ENCODE measurements at places on chromosomes 5 and 9.

DNA sequence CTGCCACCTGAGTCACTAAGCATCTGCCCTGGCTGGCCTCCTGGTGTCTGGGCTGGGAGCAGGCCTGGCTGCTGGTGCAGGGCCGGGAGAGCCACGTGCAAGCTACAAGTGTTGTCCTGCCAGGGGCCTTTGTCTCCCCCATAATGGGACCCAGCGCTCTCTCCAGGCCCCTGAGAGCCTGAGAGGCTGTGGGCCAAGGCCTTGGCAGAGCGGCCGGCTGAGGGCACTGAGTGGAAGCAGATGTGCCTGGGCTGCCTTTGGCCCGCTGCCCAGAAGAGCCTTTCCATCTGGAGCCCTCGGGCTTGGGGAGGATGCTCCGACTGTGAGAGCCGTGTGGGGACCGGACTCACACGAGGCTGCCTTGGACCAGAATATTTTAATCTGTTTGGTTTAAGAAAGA is 185.5 kb downstream of the RGS3 start:
- peak; percentile 62 for DNase-seq

DNA sequence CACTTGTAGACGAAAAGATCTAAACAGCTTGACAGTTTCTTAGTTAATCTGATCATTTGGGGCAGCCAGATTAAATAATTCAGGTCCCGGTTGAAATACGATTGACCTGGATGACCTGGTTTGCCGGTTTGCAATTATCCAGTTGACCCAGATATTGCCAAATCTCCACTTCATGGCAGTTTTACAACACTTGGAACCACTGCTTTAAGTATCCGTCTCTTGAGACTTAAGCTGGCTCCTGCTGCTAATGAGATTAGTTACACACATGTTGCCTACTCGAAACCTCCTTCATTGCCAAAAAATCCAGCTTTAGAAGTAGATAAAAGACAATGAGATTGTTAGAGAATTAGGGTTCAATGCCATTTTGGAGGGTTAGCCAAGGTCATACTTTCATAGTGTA is 136.2 kb upstream of the HAPLN1 start:
- DNase-seq, result no peak

GRCh38 chr5:111507276-111507675 is 5.1 kb downstream of the STARD4 start:
- no peak for DNase-seq

GRCh38 chr5:68534131-68534940 is 318.8 kb downstream of the PIK3R1 start:
- DNase-seq, result peak; percentile 28

GRCh38 chr5:91224969-91225368 is 158.1 kb downstream of the ARRDC3 start:
- DNase-seq, result no peak

DNA sequence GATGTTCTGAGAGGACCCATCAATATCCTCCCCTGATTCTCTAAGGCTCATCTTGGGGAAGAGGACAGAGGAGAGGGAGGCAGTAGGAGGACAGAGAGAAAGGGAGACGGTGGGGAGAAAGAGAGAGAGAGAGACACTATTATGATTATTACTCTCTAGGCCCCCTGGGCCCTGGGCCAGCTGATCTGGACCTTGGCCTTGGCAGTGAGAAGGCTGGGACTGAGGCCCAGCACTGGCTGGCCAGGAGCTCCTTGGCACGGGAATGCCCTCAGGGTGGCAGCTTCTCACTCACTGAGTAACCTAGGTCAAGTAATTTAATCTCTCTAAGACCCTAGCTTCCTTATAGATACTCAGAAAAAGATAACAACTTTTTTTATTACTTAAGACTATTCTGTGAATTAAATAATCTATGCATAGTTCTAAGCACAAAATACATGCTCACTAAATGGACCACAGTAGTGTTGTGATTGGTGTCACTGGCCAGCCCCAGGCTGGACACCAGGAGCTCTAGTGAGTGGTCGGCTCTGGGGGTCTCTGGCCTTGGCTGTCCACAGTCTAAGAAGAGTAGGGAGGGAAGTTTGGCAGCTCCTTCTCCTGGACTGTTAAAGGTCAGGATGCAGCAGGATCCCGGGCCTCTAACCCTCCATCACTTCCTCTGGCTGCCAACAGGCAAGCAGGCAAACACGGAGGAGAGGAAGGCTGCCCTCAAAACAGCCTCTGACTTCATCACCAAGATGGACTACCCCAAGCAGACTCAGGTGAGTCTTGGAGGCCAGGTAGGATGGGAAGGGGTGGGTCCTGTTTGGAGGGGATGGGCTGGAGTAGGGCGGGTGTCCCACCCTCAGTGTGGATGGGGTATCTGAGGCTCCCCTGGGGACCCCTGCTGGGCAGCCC is 50.0 kb downstream of the GSN start:
- no peak for DNase-seq

DNA sequence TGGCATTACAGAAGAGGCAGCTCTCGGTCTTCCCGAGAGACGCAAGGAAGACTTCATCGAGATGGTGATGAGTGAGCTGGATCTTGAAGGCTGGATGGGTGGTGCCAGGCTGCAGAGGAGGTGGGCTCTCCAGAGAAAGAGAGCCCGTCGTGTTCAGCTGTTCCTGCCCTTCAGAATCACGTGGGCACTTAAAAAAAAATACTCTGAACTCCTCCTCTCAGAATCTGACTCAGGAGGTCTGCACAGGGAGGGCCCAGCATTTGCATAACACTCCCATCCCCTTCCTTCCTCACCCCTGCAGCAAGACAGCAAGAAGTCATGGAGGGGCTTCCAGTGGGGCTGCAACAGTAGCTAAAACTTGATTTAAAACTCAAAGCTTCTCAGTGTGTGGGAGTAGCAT is 203.0 kb downstream of the ATPSCKMT start:
- no peak for DNase-seq

DNA sequence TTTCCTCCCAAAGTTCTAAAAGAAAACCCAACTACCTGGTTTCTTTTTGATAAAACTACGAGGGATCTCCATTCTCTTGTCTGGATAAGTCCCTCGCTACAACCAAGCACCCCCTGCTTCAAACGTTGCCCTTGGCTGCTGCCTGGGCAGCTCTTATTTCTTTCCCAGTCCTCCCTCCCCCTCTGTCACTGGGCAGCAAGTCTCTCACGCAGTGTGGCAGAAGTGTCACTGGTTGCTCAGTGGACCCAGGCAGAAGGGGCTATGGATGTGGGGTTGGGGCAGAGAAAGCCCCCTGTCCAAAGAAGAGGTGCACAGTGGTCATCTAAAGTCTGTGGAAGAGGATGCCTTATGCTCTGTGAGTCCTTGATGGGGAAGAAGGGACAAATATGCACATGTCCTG is 7.2 kb upstream of the SMIM32 start:
- no peak for DNase-seq

DNA sequence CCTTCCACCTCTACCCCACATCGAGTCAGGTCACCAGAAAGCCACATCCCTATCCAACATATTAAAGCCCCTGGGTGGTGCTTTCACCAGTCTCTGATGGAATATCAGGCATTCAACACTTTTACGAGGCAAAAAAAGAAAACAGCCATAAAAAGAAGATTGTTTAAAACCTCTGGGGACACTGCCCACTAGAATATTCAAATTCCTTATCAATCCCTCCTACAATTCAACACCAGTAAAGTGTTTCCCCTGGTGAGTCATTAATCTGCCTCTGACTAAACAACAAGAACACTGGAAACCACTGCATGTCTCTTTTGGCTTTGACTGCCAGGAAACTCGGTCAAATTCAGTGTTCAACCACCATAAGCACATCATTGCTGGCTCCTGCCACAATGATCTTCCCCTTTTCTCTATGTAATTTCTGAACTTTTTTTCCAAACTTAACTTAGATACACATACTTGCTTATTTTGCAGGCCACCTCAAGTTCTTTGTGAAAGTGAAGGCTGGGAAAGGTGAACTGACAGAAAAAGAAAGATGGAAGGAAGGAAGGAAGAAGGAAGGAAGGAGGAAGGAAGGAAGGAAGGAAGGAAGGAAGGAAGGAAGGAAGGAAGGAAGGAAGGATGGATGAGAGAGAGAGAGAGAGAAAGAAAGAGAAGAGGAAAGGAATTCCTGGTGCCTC is 105.3 kb downstream of the PAX5 start:
- DNase-seq, result peak; percentile 67

DNA sequence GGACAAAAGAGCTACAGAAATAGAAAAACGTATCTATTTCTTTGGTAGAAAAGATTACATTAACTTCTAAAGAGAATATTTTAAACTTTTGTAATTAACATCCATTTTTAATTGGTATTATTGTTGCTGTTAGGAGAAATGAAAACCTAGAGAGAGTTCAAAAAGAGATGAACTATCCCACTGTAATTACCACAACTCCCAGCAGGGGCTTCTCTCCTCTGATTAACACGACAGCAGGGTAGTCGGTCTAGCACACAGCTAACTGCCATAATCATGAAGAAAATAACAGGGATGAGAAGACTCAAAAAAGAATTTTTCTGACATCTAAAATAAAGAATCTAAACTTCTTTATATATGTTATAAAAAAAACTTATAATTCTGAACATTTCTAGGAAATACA is 86.2 kb upstream of the CDH9 start:
- DNase-seq, result peak; percentile 31

GRCh38 chr9:131879181-131879910 is 139.5 kb upstream of the RAPGEF1 start:
- DNase-seq, result no peak

DNA sequence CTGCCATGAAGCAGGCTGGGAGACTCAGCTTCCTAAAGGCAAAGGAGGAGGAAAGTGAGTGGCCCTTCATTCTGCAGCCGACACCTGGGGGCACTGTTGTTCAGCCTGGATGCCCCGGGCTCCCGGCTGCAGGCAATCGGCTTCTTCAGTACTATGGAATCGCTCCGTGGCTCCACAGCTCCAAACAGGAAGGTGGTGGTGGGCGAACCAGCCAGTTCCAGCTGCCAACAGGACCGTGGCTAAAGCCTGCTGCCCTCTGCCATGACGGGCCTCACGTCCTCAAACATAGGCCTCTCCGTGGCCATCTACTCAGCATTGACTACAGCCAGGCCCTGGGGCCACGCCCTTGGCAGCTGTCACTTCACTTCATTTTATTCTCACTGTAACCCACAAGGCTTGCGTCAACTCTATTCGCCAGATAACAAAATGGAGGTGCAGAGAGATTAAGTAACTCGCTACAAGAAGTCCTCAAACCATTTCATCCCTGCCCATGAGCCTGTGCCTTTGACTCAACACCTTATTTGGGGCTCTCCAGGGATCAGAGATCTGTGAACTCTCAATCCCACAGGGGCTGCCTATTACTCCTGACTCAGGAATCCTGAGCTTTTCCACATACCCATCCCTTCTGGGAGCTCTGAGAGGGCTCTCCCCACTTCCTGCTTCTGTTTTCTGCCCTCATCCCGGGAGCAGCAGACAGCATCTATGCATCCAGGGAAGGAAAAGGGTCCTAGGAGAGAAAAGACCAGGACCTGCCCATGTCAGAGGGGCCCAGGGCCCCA is 38.0 kb downstream of the PAX5 start:
- peak; percentile 51 for DNase-seq

DNA sequence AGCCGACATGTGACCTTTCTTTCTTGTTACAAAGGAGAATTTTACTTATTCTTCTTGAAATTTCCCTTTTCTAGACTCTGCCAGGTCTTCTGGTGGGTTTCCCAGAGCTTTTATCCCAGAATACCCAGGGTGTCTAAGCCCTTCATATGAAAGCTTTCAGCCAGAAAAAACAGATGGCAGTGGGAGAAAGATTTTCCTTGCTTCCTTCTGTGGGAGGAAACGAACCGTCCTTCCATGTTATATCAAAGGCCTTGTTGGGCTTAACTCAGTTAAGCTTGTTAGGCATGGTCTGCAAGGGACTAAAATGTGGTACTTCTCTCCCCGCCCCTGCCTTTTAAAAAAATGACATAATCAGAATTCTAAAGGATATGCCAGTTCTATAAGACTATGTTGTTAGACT is 47.5 kb downstream of the SPATA31D1 start:
- no peak for DNase-seq

DNA sequence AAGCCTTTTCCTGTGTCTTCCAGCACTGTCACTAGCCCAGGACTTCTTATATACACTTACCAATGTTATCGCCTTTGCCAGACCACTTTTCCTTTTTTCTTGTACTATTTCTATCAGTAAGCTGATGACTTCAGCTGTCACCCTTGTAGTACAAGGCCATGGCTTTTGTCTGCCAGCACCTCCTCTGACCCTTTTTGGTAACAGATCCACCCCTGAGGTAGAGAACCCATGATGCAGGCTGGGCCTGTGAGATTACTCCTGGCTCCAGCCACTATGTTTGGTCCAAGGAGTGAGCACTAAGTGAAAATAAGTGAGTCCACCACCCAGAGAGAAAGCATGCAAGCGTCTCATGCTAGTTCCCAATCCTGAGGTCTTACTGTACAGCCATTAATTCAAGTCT is 406.7 kb downstream of the MLLT3 start:
- no peak for DNase-seq

All from fibroblast of skin of abdomen (primary cell).